Stimulated activated CD8-positive, alpha-beta memory T cell treated with anti-CD3 and anti-CD28 coated beads, Interleukin-4, amount 100 ng/mL, for 1 hour (primary cell): ENCODE measurements at places on chromosomes 5 and 9.

DNA sequence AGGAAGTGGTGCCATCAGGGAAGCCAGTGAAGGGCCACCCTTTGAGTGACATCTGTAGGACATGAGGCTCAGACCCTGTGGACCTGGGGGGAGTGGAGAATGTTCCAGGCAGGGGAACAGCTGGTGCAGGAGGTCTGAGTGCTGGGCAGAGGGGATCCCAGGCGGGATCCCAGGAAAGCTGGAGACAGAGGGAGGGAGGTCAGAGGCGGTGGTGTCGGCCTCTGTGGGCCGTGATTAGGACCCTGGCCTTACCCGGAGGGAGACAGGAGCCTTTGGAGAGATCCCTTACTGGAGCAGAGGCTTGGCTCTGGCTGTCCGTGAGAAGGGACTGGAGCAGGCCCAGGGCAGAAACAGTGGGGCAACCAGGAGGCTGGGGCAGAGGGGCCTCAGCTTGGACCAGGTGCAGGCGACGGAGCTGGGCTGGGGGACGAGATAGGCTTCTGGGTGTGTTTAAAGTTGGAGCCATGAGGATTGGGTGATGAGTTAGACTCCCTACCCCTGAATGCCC is 12.1 kb upstream of the GRHPR start:
- no peak for DNase-seq

DNA sequence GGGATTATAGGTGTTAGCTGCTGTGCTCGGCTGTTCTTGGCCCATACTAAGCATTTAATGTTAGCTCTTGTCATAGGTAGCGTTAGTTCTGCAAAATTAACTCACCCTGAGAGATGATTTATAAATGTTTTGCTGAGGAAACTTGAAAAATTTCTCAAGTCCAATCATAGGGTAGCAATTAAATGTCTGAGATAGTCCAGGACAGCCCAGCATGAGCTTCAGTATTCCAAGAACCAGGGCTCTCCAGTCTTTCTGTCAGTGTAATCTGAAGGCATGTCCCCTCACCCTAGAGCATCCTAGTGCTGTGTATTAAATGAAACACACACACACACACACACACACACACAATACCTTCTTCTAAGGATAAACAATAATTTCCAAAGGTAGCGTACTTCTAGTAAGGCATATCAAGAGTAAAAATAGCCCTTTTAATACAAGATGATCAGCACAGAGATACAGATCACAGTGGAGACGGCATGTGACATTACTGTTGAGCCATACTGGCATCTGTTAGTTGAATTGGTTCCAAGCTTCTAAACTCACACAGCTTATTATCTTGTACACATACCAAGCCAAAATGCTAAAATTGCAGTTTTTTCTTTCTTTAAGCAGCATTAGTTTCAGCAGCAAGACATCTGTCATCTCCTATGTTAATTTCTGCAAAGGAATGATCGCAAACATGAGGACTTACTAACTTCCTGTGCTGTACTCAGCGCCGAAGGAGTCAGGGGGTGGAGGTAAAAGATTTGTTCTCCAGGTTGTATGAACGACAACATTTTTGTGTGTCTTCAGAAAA is 46.3 kb upstream of the JMY start:
- no peak for DNase-seq

DNA sequence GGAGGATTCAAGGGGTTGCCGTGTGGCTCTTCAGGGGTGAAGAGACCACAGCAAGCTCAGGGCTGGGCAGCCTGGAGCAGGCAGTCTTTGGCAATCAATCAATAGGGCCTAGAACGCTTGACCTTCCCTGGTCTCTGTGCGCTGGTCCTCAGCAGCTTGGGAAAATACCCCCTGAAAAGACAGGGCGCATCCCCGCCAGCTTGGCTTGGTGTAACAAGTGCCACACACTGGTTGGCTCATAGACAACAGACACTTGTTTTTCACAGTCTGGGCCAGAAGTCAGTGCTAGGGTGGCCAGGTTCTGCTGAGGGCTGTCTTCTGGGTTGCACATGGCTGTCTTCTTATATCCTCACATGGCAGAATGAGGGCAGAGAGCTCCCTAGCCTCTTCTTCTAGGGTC is 141.1 kb downstream of the HSD17B3 start:
- no peak for DNase-seq

DNA sequence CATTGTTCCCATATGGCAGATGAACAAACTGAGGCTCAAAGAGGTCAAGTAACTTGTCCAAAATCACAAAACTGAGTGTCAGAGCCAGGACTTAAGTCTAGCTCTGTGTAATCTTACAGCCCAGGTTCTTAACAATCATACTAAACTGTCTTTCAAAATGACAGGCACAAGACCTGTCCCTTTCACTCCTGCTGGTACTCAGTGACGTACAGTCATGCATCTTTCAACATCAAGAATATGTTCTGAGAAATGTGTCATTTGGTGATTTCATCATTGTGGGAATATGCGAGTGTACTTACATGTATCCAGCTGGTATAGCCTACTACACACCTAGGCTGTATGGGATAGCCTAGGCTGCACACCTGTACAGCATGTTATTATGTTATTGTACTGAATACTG is 646.8 kb upstream of the WWC1 start:
- no peak for DNase-seq

GRCh38 chr5:122332599-122333555 is 20.8 kb downstream of the SNCAIP start:
- DNase-seq = no peak

DNA sequence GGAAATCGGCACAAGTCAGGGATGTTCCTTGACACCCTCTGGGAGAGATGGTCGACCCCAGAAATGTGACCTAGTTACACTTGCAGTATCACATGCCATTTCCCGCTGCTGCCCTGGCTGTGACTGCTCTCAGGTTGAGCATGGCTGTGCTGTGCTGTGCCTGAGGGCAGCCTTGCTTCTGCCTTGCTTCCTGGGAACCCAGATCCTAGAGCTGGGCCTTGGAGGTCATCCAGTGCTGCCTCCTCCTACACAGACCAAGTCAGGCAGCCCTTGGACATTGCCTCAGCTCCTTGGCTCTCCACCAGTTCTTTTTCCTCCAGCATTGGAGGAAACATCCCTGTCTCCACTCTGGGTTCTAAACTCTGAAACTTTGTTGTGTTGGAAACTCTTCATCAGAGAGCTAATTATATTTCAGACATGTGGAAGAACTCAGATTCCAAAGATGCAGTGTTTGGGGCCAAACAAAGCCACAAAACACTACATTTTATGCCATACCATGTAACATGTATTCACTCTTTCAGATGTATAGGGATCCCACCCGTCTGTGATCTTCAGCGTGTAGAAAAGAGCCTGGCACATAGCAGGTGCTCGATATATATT is 6.1 kb downstream of the MAMDC2 start:
- no peak for DNase-seq

- no peak for DNase-seq
Observed at GRCh38 chr5:92559331-92559730, 1021.7 kb downstream of the NR2F1-AS1 start.

- DNase-seq = no peak
Observed at GRCh38 chr5:15757619-15758018, 257.6 kb downstream of the FBXL7 start.

DNA sequence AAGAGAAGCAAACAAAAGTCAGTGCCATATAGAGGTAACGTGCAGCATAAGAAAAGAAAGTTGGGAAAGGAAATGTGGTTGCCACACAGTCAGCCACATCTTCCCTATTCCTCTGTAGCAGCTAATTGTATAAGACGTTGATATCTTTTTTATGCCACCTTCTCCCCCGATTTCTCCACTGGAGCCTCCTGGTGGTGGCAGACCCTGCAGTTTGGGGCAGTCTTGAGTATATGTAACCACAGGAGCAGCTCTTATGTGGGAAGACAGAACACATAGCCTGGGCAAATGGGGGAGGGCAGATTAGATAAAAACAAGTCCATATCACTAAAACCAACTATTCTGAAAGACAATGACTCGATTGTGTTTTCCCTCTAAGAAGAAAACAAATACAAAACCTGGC is 99.7 kb downstream of the PLCXD3 start:
- DNase-seq = no peak

- DNase-seq = no peak
Observed at GRCh38 chr9:130593020-130593419, 13.6 kb downstream of the FUBP3 start.

GRCh38 chr9:124724415-124725067 is 46.6 kb downstream of the NR6A1 start:
- no peak for DNase-seq

GRCh38 chr5:17090839-17091238 is 126.6 kb upstream of the BASP1 start:
- DNase-seq = no peak

DNA sequence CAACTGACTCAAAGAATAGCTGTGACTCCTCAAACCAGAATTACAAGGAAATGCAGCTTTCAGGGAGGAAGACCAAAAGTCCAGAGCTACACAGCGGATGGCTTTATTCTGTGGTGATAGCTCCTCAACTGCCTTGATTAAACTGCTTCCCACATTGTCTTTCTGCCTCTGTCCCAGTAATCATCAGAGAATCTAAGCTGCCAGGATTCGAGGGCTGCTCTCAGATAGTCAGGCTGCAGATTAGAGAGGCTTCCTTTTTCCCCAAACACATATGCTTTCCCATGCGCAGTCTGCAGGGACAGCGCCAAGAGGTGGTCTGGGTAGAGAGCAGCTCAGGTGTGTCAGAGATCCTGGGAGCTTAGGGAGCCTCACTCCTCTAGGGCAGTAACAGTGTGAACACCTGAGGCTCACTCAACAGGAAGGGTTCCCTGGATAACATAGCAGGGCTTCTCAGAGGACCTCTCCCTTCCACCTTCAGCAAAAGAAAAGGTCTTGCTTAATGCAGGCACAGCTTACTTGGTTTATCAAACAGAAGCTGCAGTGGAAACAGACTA is 439.9 kb upstream of the TLE4 start:
- no peak for DNase-seq

- no peak for DNase-seq
Observed at GRCh38 chr5:140311011-140311467, 8.1 kb upstream of the PFDN1 start.

- no peak for DNase-seq
Observed at GRCh38 chr9:16501141-16501540, 369.3 kb downstream of the BNC2 start.

DNA sequence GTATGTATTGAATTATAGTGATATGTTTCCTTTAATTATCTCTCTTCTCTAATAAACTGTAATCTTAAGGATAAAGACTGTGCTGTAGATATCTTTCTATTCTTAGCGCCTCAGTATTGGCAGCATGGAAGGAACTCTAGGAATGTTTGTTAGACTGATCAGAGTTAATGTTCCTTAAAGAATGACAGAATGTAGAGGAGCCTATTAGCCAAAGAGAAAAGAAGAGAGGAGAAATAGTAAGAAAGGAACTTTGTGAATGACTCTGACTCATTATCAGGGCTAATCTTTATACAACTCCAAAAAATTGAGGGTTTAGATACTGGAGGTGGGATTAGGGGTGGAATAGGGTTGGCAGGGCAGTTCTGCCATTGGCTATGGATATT is 59.0 kb upstream of the NUDT12 start:
- DNase-seq = no peak

DNA sequence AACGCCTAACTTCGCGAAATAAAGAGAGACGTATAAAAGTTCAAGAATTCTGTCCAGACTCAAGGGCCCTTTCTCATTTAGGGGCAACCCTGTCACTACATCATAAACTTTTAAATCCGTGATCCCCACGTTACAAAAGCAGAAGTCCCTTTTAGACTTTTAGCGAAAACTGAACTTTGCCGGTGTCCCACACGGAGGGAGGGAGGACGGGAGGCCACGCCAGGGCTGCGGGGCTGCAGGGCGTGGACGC is 515 bp upstream of the F2R start:
- no peak for DNase-seq

GRCh38 chr5:81909677-81910076 is 62.1 kb upstream of the ATG10 start:
- no peak for DNase-seq

- no peak for DNase-seq
Observed at GRCh38 chr9:122819791-122820489, 8.4 kb downstream of the PDCL start.

- no peak for DNase-seq
Observed at GRCh38 chr5:53350991-53351770, 129.2 kb upstream of the FST start.

DNA sequence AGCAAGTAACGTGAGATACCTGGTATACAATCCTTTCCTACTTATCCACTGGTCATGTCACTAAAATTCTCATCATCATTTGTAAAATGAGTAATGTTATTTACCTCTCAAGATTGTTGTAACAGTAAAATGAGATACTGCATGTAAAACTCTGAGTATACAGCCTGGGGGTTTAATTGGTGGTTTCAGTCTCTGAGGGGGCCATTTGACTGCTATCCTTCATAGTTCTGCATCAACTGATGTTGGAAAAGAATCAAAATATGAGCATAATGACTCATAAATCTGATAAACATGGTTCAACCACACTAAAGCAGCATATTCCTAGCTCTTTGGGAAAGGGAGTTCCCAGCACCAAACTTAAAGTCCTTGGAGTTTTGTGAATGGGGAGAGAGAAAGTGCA is 181.0 kb upstream of the GHR start:
- no peak for DNase-seq

GRCh38 chr5:1542781-1543180 is 19.0 kb upstream of the LPCAT1 start:
- DNase-seq = no peak

- DNase-seq = no peak
Observed at GRCh38 chr9:127262602-127263001, 2.0 kb upstream of the GARNL3 start.

DNA sequence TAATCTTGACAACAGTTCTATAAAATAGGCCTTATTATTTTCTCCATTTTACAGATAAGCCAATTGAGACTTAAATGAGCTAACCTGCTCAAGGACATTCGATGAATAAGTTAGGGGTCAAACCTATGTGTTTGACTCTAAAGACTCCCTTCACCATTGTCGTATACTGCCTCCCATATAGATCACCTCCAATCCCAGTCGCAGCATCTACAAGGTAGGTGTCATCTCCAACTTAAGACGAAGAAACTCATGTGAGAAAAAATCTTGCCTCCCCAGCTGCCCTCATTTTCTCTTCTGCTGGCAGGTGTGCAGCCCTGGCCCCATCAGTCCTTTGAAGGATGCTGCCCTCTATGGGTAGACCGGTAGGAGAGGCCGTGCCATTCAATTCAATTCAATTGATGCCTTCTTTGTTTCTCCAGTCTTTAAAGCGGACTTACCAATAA is 75.2 kb upstream of the SMARCA2 start:
- DNase-seq = no peak
